ENCODE measurements at places on chromosomes 13 and 19. TPM values are rescaled to one million over a fixed set of nuclear protein-coding genes. Genes with fewer than 3 reads are reported as not detected.

- H3K36me3 ChIP-seq: no peaks in the 10 kb centered on the region
- H3K27ac ChIP-seq: no peak overlapping the region
- no peaks in the 10 kb centered on the region for H3K27me3 ChIP-seq
Measured at GRCh38 chr13:73268306-73268705, 209.5 kb downstream of the KLF5 start.

DNA sequence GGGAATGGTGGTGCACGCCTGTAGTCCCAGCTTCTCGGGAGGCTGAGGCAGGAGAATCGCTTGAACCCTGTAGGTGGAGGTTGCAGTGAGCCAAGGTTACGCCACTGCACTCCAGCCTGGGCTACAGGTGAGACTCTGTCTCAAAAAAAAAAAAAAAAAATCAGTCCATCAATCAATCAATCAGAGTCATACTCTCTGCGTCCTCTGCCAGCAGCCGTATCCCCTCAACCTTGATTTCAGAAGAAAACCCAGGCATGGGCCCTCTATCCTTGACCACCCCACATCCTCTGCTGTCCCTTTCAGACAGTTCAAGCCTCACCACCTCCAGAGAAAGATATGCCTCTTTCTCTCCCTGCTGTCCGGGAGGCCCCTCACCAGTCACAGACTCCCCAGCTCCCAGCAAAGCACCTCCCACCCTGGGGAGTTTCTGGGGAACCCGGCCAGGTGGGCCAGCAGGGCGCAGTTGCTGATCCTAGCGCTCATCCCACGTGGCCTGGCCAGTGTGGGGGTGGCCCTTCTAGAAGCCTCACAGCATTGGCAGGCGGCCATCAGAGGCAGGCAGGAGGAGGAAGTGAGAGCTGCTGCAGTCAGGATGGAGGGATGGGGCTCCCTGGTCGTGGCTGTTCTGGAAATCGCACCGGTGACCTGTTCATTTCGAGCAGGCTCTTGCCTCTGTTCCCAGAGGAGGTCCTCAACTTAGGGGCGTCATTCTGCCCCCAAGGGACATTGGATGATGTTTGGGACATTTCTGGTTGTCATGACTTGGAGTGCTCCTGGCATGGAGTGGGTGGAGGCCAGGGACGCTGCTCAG, 10.2 kb upstream of the JSRP1 start:
- H3K36me3 ChIP-seq: no peaks in the 10 kb centered on the region
- H3K4me3 ChIP-seq: no peak overlapping the region
- peak overlapping the region; percentile 64 for H3K27ac ChIP-seq
- DNase-seq: peak; percentile 93

DNA sequence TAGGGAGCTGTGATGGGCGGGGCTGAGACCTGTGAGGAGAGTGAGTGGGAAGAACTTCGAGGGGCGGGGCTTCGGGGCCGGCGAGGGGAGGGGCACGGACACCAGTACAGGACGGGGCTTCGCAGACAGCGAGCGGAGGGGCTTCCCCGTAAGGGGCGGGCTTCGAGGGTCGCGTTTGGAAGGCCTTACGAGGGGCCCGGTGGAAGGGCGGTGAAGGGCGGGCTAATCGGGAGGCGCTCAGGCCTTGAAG, 4.1 kb upstream of the EMP3 start:
- no peaks in the 10 kb centered on the region for H3K36me3 ChIP-seq
- peak overlapping the region; percentile 99 for H3K27ac ChIP-seq
- H3K4me1 ChIP-seq: peaks cover 35% of the 10 kb centered on the region
- no peaks in the 10 kb centered on the region for H3K27me3 ChIP-seq
- peak; percentile 99 for DNase-seq

DNA sequence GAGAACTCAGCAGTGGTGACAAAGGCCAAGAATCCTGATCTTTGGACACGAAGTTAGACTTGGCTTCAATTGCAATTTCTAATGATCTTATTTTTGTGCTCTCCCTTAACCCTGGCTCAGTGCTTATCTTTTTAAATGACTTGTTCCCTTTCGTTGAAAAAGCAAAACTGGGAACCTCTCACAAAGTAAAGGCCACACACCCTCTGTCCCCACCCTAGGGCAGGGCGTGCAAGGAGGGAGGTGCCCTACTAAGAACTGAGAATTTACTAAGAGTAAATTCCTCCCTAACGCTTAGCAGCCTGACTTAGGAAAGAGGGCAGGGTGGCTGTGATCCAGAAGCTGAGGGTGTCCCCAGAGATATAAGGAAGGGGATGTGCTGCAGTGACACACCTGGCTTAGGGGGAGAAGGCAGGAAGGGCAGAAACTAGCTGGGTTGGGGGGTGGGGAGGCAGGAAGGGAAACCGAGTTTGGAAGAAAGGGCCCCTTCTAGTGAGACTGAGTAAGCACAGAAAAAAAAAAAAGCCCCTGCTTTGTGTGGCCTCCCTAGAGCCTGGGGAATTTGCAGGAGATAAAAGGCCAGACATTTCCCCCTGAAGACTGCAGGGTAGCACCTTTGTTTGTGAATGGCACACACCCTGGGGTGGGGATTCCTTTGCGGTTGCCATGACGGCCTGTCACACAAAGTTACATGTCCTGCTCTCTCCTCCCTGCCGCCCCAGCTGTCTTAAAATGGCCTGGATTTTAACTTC, 435.1 kb downstream of the EFNB2 start:
- DNase-seq: peak; percentile 86
- peaks cover 4% of the 10 kb centered on the region for H3K4me1 ChIP-seq
- no peaks in the 10 kb centered on the region for H3K36me3 ChIP-seq
- no peaks in the 10 kb centered on the region for H3K27me3 ChIP-seq
- peak overlapping the region; percentile 84 for H3K27ac ChIP-seq

DNA sequence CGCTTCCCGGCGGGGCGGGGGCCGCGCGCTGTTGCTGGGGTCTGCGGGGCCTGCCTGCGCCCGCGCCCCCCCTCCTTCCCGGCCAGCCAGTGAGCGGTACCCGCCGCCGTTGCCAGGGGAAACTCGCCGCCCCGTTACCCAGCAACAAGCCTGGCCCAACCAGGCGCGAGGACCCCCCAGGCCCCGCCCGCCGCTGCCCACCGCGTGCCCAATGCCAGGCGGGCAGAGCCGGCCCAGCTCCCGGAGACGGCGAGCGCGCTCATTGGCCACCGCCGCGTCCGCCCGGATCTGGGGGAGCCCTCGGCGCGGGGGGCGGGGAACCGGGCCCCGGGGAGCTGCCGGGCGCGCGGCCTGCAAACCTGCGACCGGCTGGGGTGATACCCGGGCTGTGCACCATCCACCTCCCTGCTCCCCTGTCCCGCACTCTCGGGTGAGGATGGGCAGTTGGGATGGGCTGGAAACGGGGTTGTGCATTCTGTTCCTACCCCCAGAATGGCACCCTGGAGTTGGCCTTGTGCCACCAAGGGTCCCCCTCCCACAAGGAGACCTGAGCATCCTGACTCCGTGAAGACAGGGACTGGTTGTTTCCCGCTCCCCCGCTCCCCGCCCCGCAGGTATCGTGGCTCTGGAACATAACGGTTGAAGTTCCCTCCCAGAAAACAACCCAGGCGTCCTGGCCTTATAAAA, 8.8 kb upstream of the BBC3 start:
- DNase-seq: peak; percentile 92
- H3K4me3 ChIP-seq: peak overlapping the region; percentile 37
- peaks cover 17% of the 10 kb centered on the region for H3K27me3 ChIP-seq
- H3K4me1 ChIP-seq: peaks cover 48% of the 10 kb centered on the region
- no peaks in the 10 kb centered on the region for H3K36me3 ChIP-seq
- H3K27ac ChIP-seq: peak overlapping the region; percentile 3

Gene CBLC
- 178 TPM for total RNA-seq
